GM12878 (cell line): ENCODE measurements at places on chromosomes 16 and 17. TPM values are rescaled to one million over a fixed set of nuclear protein-coding genes. Genes with fewer than 3 reads are reported as not detected.

DNA sequence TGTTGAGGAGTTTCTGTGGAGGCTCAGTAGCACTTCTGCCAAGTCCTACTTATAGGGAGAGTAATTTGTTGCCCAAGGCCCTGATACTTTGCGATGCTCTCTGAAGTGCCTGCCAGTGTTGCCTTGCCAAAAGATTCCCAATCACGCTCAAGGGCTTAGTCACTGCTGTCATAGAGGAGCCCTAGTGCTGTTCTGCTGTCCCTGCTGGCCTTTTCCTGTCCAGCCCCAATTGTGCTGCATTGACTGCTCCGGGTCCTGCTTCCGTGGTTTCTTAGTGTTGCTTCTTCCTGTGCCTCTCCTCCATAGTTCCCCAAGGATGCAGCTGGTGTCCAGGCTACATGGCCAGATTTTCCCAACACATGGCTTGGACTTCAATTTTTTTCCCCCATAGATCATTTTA lies 13.9 kb downstream of the NUP93 start:
- no peak for DNase-seq

GRCh38 chr16:66728117-66728787 lies 23.2 kb downstream of the DYNC1LI2 start:
- no peak for DNase-seq

The FBXW10 gene
- total RNA-seq = not detected in 2 replicates

DNA sequence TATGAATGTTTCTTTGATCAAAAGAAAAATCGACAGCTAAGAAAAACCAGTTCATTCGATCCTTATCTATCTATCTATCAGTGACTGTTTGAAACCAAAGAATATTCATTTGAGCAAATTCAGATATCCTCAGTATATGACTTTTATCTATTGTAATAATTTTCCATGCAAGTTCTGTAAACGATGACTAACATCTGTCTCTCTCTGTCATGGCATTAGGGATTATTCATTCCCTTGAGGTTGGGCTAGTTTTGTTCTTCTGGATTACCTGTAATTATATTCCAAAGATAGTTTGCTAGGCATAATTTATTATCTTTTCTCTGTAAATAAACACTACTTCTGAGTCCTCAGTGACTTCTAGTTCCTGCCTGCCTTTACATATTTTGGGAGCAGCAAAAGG lies 497.7 kb upstream of the CDH11 start:
- DNase-seq = no peak

DNA sequence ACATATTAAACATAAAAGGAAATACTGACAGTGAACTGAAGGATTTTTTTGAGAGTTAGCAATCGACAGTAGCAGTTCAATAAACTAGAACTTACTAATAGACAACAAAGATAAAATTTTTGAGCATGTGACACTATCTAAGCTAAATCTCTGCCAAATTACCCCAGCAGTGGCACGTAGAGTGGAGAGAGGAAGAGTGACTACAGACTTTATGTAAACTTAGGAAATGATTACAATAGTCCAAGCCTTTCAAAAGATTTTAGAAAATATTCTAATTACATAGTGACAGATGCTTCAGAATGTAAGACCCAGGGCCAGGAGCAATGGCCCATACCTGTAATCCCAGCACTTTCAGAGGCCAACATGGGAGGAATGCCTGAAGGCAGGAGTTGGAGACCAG lies 52.4 kb downstream of the CFDP1 start:
- DNase-seq = no peak

The RSKR gene
- total RNA-seq = 11.3 and 13.0 TPM in 2 replicates

GRCh38 chr17:1592751-1593629 lies 30.4 kb upstream of the PITPNA start:
- peak; percentile 57 for DNase-seq

DNA sequence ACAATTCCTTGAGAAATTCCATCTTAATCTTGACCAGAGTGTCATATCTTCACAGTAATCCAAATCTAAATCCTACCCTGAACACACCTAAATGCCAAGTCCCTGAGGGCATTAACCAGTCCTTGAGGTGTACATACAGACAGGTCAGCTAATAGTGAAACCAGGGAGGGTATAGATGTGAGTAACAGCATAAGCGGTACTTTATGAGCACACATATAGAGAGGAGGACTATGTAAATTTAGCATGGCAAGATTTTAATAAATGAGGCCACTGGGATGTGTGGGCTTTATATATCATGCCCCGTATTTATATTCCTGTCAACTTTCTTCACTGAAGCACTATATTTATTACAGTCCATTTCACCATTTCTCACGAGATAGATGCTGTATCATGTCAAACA lies 80.2 kb downstream of the GP2 start:
- DNase-seq = no peak

The ASPSCR1 gene
- total RNA-seq = 42.4 and 43.3 TPM in 2 replicates

DNA sequence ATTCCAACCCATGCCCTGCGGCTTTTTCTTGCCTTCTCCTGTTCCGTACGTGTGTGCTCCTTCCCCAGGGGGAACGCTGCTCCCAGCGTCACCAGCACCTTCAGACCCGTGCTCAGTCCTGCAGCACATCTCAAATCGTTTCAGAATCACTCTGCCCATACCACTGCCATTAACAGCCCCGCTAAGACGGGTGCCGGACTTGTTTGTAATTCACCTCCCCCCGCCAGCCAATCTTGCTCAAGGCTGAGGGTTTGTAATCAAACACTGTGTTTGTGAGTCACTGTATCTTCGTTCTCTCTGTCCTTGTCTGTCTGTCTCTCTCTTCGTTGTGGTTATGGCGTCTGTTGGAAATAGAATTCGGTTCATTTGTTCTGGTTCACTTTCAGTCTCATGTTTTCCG lies 17.3 kb downstream of the CARD14 start:
- no peak for DNase-seq
